ENCODE measurements at places on chromosomes 1 and 21.

- no peak for DNase-seq
These were observed 55.4 kb downstream of the LPGAT1 start for GRCh38 chr1:211775170-211775569.

- DNase-seq = no peak
These were observed 190.8 kb downstream of the MATN1 start for GRCh38 chr1:30532621-30533020.

- DNase-seq = no peak
These were observed 13.0 kb upstream of the RNF19B start for GRCh38 chr1:32977546-32978087.

DNA sequence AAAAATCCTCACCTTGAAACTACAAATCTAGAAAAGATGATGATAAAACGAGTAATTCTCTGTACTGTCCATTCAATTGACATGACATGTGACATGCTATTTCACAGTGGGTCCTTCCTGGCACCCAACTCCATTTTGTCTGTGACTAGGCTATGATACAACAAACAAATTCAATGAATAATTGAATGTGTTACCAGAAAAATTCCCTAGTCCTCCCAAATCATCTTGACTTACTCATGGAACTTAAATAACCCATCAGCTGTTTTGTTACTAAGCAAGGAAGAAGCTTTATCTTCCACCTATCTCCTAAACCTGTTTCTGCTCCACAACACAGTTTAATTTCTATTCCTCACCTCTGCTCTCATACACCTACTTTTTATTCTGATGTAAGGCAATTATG lies 30.4 kb downstream of the B3GALNT2 start:
- no peak for DNase-seq

GRCh38 chr1:8651236-8651890 lies 166.1 kb downstream of the RERE start:
- no peak for DNase-seq

DNA sequence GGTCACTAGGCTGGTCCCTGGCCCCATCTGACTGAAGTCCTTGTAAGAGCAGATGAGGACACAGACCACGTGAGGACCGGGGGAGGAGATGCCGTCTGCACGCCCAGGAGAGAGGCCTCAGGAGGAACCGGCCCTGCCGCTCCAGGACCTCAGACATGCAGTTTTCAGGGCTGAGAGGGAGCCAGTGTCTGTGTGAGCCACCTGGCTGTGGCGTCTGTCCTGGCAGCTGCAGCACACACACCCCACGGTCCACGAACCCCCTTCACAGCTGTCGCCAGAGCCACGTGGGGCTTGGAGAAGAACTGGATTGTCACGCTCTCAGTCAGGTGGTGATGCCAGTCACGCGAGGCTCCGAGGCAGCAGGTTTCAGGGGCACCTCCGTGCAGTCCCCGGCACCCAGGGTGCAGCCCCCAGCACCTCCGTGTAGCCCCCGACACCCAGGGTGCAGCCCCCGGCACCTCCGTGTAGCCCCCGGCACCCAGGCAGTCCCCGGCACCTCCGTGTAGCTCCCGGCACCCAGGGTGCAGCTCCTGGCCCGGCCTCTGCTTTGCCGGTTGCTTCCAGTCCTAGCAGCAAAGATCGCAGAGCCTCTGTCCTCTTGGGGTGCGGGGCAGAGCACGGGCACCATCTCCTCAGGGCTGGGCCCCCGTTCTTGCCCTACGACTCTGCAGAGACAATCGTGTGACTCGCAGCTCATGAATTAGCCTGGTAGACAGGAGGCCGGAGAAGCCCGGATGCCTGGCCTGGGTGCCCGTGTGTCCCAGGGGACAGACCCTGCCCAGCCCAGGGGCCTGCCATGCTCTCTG lies 19.0 kb upstream of the SUMO3 start:
- no peak for DNase-seq

DNA sequence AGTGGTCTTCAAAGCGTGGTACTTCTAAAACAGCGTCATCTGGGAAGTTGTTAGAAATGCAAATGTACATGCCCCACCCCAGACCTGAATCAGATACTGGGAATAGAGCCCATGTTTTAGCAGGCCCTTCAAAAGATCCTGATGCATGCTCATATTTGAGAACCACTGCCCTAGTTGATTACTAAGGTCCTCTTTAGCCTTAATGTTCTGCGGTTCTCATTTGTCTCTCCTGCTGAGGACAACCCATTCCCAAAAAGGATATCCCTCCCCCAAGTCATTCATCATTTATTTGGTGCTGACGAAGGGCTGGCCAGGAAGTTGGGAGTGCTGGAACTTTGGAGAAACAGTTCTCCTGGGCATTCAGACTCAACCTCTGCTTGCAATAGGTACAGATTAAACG lies 92.4 kb upstream of the RALGPS2 start:
- DNase-seq = no peak
